Central memory CD8-positive, alpha-beta T cell (primary cell): ENCODE measurements at places on chromosomes 5 and 9.

DNA sequence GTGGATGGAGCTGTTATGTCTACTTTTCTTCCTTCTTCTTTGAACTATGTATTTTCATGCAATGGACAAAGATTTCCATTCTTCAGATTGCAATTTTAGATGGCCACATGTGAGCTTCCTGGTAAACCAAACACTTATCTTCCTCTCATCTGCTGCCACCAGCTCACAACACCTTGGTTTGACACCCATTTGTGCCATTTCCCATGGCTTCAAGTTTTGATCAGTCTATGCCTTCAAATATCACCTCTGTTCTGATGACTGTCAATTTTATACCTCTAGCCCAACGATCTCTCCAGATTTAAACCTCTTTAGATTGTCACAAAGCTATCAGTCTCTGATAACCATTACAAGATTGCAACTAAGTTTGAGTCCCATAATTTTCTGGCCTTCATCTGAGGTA, 147.2 kb downstream of the TMEM38B start:
- H3K36me3 ChIP-seq: no peaks in the 10 kb centered on the region
- H3K4me1 ChIP-seq: no peaks in the 10 kb centered on the region
- H3K4me3 ChIP-seq: no peak overlapping the region
- DNase-seq: no peak
- H3K27me3 ChIP-seq: peaks cover 28% of the 10 kb centered on the region
- H3K27ac ChIP-seq: no peak overlapping the region

DNA sequence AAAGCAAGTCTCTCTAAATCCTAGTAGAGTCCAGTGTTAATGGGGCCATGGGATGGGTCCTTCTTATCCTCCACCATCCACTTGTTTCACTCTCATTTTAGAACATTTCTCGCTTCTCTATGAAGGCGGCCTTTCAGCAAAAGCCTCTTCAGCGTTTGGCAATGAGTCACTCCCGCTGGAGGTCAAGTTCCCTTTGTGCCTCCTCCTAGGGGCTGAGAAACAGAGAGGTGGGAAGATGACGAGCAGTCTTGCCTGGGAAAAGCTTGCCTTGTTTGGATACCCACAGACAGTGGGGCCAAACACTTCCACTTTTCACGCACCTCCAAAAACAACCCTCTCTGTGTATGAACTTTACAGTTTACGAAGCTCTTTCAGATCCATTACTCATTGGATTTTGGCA, 168.8 kb downstream of the GABBR2 start:
- no peaks in the 10 kb centered on the region for H3K36me3 ChIP-seq
- H3K27ac ChIP-seq: no peak overlapping the region
- peaks cover 9% of the 10 kb centered on the region for H3K27me3 ChIP-seq
- H3K4me1 ChIP-seq: no peaks in the 10 kb centered on the region
- no peak for DNase-seq
- no peak overlapping the region for H3K4me3 ChIP-seq

- peaks cover 36% of the 10 kb centered on the region for H3K36me3 ChIP-seq
- no peak for DNase-seq
- no peaks in the 10 kb centered on the region for H3K27me3 ChIP-seq
- H3K4me1 ChIP-seq: peaks cover 41% of the 10 kb centered on the region
- no peak overlapping the region for H3K27ac ChIP-seq
These were observed 5.1 kb downstream of the RNF14 start for GRCh38 chr5:141973871-141974595.

DNA sequence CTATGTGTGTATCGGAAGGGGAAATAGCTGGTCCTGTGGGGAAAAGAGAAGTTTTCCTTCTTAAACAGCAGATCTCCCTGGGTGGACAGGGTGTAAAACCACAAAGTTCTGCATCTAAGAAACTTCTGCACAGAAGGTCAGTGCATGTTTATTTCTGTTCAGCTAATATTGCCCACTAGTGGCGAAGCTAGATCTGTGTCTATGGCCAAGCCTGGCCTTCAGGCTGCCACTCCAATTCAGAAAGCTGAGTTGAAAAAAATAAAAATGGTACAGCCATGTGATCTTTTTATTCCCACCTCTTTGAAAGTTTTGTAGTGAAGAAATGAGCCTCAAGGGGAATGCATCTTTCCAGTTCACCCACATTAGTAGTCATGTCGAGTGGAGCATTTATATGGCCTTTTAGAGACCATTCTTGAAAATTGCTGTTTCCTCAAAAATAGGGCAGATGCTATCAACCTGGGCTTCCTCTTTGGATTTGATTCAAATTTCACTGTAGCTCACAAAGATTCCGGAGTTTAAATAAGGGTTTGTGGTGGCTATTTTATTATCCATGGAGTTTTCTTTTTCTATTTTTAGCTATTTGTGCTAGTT, 488.0 kb downstream of the PRELID2 start:
- no peaks in the 10 kb centered on the region for H3K27me3 ChIP-seq
- H3K27ac ChIP-seq: no peak overlapping the region
- DNase-seq: no peak
- H3K36me3 ChIP-seq: no peaks in the 10 kb centered on the region

- H3K36me3 ChIP-seq: no peaks in the 10 kb centered on the region
- DNase-seq: no peak
- no peak overlapping the region for H3K4me3 ChIP-seq
- H3K27me3 ChIP-seq: no peaks in the 10 kb centered on the region
- H3K4me1 ChIP-seq: no peaks in the 10 kb centered on the region
These were observed 551.0 kb downstream of the CCDC171 start for GRCh38 chr9:16103620-16104397.

- H3K4me3 ChIP-seq: no peak overlapping the region
- H3K4me1 ChIP-seq: peaks cover 26% of the 10 kb centered on the region
- peaks cover 23% of the 10 kb centered on the region for H3K36me3 ChIP-seq
- DNase-seq: no peak
- H3K27me3 ChIP-seq: no peaks in the 10 kb centered on the region
These were observed 3.0 kb upstream of the ERBIN start for GRCh38 chr5:65923339-65923738.

- H3K27me3 ChIP-seq: no peaks in the 10 kb centered on the region
- no peak overlapping the region for H3K27ac ChIP-seq
- no peaks in the 10 kb centered on the region for H3K4me1 ChIP-seq
These were observed 1740.1 kb upstream of the WWC1 start for GRCh38 chr5:166551384-166551783.

- peaks cover 4% of the 10 kb centered on the region for H3K36me3 ChIP-seq
- peaks cover 8% of the 10 kb centered on the region for H3K4me1 ChIP-seq
- no peak overlapping the region for H3K27ac ChIP-seq
- no peak for DNase-seq
- no peak overlapping the region for H3K4me3 ChIP-seq
- H3K27me3 ChIP-seq: no peaks in the 10 kb centered on the region
These were observed 22.5 kb downstream of the ZDHHC21 start for GRCh38 chr9:14670718-14671117.

- H3K4me1 ChIP-seq: peaks cover 22% of the 10 kb centered on the region
- DNase-seq: no peak
- no peak overlapping the region for H3K27ac ChIP-seq
- H3K4me3 ChIP-seq: peak overlapping the region; percentile 80
- peaks cover 2% of the 10 kb centered on the region for H3K36me3 ChIP-seq
- no peaks in the 10 kb centered on the region for H3K27me3 ChIP-seq
These were observed 616 bp downstream of the RNF130 start for GRCh38 chr5:180070756-180071530.

DNA sequence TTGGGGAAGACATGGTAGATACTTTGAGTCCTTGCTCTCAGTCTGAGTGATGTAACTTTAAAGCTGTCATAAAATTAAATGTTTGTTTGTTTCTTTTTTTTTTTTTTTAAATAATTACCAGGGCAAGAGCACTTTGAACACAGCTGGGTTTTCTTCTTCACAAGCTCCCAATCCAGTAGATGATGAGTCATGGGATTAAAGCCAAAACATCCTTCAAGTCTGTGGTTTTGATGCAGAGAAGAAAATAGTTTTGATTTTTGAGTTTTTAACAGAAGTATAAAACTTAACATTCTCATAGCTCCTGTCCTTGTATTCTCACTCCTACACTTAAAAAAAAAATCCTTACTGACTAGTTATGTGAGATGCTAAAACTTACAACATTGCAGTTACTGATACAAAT, 34.8 kb upstream of the IL31RA start:
- peaks cover 47% of the 10 kb centered on the region for H3K27me3 ChIP-seq
- H3K4me1 ChIP-seq: no peaks in the 10 kb centered on the region
- peaks cover 2% of the 10 kb centered on the region for H3K36me3 ChIP-seq
- H3K4me3 ChIP-seq: no peak overlapping the region
- no peak for DNase-seq

- no peaks in the 10 kb centered on the region for H3K4me1 ChIP-seq
- no peaks in the 10 kb centered on the region for H3K36me3 ChIP-seq
- peaks cover 62% of the 10 kb centered on the region for H3K27me3 ChIP-seq
These were observed 150.9 kb downstream of the FGF18 start for GRCh38 chr5:171570244-171570825.

GRCh38 chr9:135926402-135927194, 19.3 kb upstream of the CAMSAP1 start:
- H3K4me1 ChIP-seq: no peaks in the 10 kb centered on the region
- H3K27me3 ChIP-seq: no peaks in the 10 kb centered on the region
- no peak overlapping the region for H3K27ac ChIP-seq

GRCh38 chr5:142597546-142598337, 88.1 kb downstream of the FGF1 start:
- H3K4me3 ChIP-seq: no peak overlapping the region
- H3K36me3 ChIP-seq: no peaks in the 10 kb centered on the region
- no peaks in the 10 kb centered on the region for H3K4me1 ChIP-seq
- H3K27me3 ChIP-seq: peaks cover 66% of the 10 kb centered on the region

DNA sequence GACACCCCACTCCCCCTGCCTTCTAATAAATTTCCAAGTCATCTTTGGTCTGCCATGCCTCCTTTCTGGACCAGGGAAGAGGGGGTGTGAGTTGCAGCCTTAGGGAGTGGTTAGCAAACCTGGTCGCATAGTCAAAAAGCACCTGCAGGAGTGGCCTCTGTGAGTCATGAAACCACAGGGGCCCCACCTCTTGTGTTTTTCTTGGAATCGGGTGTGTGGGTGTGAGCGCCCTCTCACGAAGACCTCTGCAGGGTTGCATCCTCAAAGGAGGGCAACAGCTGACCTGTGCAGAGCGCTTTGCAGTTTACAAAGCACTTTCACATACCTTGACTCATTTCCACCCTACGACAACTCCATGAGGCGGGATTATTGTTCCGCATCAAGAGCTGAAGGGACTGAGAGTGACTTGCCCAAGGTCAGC, 36.8 kb upstream of the TEX48 start:
- H3K27ac ChIP-seq: peak overlapping the region; percentile 78
- H3K27me3 ChIP-seq: no peaks in the 10 kb centered on the region
- peak overlapping the region; percentile 46 for H3K4me3 ChIP-seq
- peaks cover 2% of the 10 kb centered on the region for H3K36me3 ChIP-seq
- H3K4me1 ChIP-seq: peaks cover 53% of the 10 kb centered on the region

GRCh38 chr9:115715666-115716065, 437.9 kb upstream of the PAPPA start:
- no peaks in the 10 kb centered on the region for H3K27me3 ChIP-seq
- H3K4me3 ChIP-seq: no peak overlapping the region
- DNase-seq: no peak
- H3K4me1 ChIP-seq: no peaks in the 10 kb centered on the region
- no peak overlapping the region for H3K27ac ChIP-seq

DNA sequence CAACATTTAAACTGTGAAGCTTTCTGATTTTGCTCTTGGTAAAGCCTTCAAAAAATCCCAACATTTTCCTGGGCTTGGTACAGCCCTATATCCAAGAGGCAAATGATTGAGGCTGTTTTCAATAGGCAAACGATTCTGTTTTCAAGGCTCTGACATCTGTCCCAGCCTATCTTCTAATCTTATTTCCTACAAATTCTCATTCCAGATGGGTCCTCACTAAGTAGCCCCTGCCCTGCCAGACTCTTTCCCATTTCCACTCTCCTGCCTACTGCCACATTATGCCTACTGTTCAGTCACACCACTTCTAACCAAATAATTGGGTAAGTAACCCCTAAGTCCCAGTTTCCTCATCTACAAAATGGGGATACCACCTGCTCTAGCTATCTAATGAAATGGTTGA, 3.5 kb downstream of the GBA2 start:
- H3K4me1 ChIP-seq: peaks cover 64% of the 10 kb centered on the region
- peak overlapping the region; percentile 97 for H3K4me3 ChIP-seq
- peaks cover 35% of the 10 kb centered on the region for H3K36me3 ChIP-seq
- H3K27ac ChIP-seq: peak overlapping the region; percentile 5

DNA sequence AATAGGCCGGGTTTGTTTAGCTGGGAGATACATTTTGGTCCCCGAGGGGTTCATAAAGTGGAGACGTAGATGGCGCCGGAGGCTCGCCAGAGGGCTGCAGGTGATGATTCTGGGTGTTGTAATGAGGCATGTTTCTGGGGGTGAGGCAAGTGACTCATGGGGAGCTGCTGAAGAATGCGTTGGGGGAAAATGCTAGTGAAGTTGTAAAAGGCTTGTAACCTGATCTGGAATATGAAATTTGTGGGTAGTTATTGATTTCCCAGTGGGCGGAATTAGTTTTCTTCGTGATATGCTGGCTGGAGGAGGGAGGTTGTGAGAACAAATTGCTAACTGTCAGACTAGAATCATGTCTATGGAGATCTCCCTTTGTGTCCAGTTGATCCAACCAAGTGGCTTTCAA, 158.3 kb downstream of the DOCK2 start:
- H3K4me1 ChIP-seq: peaks cover 53% of the 10 kb centered on the region
- H3K27ac ChIP-seq: no peak overlapping the region
- no peak for DNase-seq
- no peaks in the 10 kb centered on the region for H3K27me3 ChIP-seq

DNA sequence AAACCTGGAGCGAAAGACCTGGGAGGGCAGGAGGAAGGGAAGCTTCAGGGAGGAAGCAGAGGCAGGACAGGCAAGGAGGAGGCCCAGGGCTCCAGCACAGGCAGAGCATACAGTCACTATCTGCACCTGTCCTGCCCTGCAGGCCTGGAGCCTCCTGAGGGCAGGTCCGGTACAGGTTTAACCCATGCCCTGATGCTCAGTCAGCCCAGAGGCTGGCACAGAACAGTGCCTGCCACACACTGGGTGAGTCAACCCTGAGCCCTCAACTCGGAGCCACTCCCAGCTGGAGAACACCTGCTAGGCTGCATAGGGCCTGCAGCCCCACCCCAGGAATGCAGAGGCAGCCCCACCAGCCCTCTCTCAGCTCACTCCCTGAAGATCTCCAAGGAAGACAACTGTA, 161.5 kb upstream of the PHYKPL start:
- no peak overlapping the region for H3K27ac ChIP-seq
- peaks cover 2% of the 10 kb centered on the region for H3K36me3 ChIP-seq
- no peak overlapping the region for H3K4me3 ChIP-seq
- DNase-seq: no peak

- DNase-seq: no peak
- no peaks in the 10 kb centered on the region for H3K36me3 ChIP-seq
- H3K27ac ChIP-seq: no peak overlapping the region
- H3K4me3 ChIP-seq: no peak overlapping the region
- H3K4me1 ChIP-seq: peaks cover 15% of the 10 kb centered on the region
- H3K27me3 ChIP-seq: peaks cover 79% of the 10 kb centered on the region
These were observed 2.7 kb downstream of the CDO1 start for GRCh38 chr5:115813719-115814118.

- no peaks in the 10 kb centered on the region for H3K27me3 ChIP-seq
- no peak for DNase-seq
- H3K27ac ChIP-seq: no peak overlapping the region
- peaks cover 2% of the 10 kb centered on the region for H3K36me3 ChIP-seq
- H3K4me3 ChIP-seq: no peak overlapping the region
- peaks cover 8% of the 10 kb centered on the region for H3K4me1 ChIP-seq
These were observed 43.3 kb upstream of the NDFIP1 start for GRCh38 chr5:142065273-142065672.
